ENCODE measurements at places on chromosomes 12 and 14.

DNA sequence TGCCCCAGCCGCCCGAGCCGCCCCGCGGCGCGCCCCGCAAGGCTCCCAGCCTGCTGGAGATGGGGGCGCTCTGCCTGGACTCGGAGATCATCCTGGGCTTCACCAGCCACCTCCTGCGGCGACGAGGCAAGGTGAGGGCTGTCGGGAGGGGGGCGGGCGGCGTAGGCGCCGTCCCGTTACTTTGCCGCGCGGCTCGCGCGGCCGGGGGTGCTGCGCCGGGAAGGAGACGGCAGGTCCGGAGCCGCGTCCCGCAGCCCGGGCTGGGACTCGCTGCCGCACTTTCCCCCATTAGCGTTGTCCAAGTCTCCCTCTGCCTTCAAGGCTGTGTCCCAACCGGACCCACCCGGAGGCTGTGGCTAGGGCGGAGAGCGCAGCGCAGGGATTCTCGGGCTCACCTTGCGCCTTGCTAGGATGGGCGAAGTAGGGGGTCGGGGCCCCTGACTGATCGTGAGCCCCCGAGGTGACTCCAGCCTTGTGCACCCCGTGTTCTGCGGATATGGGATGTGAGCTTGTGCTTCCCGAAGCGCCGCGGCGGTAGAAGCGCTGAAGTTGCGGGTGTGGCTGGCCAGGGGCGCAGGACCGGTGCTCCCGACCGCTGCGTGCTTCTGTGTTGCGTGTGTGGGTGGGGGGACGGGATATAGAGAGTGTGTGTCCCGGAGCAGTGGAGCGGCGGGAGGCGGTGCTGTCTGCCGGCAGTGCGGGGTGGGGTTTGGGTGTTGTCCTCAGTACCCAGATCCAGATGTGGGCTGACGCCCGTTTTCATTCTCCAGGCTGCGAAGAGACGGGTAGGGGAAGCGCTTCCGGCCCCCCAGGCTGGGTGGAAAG is 1.7 kb upstream of the KIF26A start:
- no peak for DNase-seq

GRCh38 chr12:117440384-117440783 is 79.0 kb upstream of the NOS1 start:
- no peak for DNase-seq

GRCh38 chr12:39012870-39013269 is 107.5 kb upstream of the CPNE8 start:
- DNase-seq: no peak

DNA sequence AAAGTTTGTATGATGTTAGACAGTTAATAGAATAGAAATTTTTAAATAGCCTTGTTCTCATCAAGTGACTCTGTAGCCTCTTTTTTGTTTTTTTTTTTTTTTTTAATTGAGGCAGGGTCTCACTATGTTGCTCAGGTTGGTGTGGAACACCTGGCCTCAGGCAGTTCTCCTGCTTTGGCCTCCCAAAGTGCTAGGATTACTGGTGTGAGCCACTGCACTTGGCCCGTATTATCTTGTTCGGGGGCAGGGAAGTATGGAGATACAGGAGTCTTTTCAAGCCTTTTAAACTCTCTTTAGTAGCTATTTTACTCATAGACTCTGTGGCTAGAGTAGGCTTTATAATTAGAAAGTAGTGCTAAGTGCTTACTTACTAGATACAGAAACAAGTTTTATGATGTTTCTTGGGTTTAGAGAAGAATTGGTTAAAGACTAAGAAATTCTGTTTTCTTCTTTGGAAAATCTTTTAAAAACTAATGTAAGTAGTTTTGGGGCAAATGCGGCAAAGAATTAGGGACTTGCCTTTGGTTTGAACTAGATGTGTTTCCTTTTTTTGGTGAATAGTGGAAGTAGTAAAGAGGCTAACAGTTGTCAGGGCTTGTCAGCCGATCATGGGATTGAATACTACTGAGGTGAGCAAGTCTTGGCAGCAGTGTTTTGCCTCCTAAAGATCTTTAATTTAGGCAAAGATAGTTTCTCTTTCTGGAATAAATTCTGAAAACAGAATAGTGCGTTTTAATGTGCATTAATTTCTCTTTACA is 31.3 kb downstream of the FBXO34 start:
- no peak for DNase-seq

DNA sequence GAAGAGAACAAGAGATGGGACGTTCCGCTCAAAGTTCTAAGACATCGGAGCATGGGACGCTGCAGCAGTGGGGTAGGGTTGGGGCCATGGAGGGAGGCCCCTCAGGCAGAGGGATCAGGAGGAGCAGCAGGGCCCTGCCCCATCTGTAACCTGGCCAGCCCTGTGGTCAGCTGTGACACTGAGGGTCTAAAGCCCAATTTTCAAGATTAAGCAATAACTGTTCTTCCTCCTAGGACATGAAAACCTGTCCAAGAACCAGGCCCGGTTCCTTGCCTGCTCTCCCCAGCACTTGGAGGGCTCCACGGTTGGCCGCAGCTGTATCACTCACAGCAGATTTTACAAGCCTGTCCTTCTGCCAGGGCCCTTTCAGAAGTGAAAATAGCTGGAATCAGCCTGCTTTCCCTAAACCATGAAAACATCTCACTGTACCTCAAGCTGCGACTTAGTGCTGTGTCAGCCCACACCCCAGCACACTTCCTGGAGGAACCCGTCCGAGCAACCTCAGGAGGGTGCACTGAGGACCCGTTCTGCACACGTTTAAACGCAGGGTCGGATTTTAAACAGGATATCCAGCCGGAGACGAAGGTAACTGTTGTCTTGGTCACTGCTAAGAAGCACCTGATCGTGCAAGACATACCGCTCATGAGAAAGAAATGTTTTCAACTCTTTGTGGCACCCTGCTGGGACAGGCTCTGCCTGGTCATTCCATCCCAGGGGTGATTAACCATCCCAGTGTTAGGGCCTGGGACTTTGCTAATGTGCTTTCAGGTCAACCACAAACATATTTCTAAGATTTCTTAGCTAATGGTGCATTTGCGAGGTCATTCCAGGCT is 201.9 kb upstream of the DIO3 start:
- DNase-seq: no peak

DNA sequence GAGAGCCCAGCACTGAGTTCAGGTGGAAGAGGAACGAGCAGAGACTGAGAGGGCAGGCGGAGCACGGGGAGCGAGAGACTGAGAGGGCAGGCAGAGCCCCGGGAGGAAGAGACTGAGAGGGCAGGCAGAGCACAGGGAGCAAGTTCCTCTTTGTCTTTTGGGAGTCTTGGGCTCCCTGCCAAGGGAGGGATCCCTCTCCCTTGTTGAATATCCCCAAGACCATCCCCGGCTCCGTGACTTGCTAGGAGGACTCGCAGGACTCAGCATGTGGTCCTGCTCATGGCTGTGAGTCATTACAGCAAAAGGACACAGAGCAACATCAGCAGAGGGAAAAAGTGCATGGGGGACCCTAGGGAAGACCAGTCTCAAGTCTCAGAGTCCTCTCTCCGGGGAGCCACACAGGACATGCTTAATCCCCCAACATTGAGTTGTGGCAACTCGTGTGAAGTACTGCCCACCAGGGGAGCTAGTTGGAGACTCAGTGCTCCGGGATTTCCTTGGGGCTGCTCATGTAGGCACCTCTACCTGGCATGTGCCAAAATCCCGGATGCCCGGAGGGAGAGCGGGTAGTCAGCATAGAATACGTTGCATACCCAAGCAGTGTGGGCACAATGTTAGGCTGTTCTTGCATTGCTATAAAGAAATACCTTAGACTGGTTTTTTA is 81.0 kb downstream of the CCDC92 start:
- DNase-seq: no peak

DNA sequence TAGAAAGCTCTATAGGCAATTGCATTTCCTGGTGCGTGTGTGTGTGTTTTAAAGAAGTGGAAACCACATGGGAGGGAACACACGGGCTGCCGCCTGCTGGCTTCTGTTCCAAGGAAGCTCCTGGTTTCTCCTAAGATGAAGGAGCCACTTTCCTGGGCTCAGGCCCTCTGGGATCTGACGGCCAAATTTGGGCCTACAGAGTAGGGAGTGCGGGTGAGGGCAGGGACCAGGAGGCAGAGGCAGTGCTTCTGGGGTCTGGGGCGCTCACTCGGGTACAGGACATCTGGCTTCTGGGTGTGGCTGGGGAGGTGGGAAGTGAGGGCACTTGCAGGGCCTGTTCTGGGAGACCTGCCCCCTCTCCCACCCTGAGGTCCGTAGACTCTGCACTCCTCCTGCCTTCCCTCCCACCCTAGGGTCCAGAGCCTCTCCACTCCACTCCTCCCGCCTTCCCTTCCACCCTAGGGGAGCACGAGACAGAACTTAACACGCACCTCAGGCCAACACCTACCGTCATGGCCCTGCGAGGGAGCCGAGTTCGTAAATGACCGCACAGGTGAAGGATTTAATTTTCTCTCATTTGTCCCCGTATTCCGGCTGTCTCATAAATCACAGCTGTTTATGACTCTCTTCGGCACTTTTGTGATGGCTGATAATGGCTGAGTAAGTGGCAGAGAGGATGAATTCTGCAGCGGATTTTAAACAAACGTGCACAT is 127.7 kb downstream of the KIF26A start:
- no peak for DNase-seq

DNA sequence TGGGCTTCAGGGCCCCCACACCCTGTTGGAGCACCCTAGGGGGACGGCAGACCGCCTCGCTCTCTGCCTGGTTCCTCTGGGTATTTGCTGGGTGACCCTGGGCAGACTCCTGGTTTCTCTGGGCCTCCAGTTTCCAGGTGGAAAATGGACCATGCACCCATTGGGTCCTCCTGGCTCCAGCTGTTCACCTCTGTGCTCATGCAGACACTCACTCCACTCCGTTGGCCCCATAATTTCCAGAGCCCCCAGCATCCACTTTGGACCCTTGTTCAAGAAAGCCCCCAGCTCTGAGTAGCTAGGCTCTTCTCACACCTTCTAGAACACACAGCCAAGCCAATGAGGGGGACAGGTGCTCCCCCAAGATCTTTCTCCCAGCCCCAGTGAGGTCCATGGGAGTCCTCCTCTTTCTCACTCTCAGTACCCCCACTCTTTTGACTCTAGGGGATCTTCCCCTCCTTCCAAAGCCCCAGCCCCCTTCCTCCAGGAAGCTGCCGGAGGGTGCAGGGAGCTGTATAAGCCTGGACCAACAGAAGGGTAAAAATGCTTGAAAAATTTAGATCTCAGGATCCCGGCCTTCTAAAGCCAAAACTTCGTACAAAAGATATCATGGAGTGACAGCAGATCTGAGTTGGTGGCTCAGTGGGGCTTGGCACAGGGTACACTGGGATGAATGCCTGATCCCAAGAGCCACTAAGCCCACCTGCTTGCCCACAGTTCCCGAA is 174.8 kb upstream of the RTL1 start:
- no peak for DNase-seq

DNA sequence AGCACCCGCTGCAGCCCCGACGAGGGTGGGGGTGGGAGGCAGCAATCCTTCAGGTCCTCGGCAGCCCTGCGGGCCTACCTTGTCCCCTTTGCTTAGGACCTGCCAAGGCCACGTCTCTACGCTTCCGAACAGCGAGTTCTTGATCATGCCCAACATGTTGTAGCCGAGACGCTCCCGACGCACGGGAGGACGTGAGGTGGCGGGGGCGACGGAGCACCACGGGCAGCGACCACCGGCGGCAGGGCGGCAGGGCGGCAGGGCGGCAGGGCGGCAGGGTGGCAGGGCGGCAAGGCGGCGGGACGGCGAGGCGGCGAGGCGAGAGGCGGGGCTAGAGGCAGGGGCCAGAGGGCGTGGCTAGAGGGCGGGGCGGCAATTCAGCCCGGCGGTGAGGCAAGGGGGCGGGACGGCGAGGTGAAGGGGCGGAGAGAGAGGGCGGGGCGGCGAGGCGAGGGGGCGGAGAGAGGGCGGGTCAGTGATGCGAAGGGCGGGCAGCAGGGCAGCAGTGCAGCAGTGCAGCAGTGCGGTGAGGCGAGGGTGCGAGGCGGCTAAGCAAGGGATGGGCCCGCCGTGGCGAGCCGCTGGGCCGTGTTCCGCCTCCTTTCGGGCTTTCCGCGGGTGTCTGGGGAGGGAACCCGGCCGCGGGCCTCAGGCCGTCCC is at the start of gene HEBP1:
Gene HEBP1, minus strand, starts transcription at position 307 of the 657 bp plus-strand sequence. Its CDS starts 151 bp downstream, at position 156.
- DNase-seq: peak; percentile 80

GRCh38 chr12:119204671-119205285 is 26.0 kb downstream of the HSPB8 start:
- no peak for DNase-seq

DNA sequence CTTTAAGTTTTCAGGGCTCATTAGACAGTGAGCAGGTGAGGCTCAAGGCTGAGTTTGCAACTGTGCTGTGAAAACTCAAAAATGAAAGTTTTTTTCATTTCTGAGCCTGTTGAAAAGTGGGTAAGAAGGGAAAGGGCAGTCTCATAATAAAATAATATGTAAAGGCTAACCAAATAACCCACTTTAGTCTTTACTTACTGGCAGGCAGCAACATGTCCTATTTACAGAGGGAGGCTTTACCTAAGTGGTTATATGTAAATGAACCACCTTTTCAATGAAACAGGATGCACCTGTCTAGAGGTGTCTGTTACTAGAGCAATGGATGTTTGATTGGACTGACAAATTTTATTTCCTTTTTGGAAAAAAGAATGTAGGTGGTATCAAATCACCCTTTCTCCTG is 158.0 kb downstream of the ETV6 start:
- DNase-seq: peak; percentile 18

- no peak for DNase-seq
These were observed 41.5 kb upstream of the NPAS3 start for GRCh38 chr14:32896979-32897697.

- peak; percentile 27 for DNase-seq
These were observed 771 bp upstream of the AVPR1A start for GRCh38 chr12:63151623-63152320.

- DNase-seq: no peak
These were observed 7.6 kb downstream of the FCF1 start for GRCh38 chr14:74720526-74720925.

- DNase-seq: no peak
These were observed 15.1 kb downstream of the AVIL start for GRCh38 chr12:57803319-57803893.

DNA sequence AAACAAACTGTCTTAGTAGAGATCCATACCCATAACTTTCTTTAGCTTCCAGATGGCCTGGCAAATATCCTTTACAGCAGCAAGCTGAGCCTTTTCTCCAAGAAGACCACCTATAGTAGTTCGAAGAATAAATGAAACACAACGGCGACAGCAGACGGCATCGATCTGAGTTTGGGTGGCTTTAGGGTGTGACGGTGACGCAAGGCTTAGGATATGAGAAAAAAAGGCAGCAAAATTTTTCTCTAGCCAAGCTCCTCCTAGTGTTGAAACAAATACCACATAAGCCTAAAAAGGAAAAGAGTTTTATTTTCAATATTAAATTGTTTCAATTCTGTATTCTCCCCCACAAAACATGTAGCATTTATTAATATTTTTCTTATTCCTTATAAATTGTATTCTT is 33.3 kb downstream of the HEATR5A start:
- DNase-seq: no peak

GRCh38 chr14:105223260-105223659 is 25.1 kb upstream of the BTBD6 start:
- no peak for DNase-seq

DNA sequence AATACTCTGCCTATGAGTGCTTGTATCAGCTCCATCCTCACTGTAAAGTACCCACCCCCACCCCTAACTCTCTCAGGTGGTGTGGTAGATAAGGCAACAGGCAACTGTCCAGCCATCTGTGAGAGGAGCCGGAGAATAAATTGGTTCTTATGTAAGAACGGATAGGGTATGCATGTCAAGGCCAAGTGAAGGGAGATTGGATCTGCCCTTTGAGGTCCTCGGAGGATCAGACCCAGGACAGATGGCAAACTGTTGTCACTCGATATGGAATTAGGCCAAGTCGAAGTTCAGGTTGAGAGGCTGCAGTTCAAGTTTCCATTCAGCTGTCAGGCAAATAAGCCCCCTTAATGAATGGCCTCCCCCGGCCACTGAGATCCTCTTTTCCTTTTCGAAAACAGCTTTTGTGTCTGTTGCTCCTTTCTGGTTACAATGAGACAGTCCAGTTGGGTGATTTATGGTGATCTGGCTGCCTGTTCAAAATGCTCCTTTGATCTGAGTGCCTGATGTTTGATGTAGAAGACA is 120.3 kb downstream of the VRK1 start:
- DNase-seq: no peak

Data from NCI-H1092 (cell line).